ENCODE measurements at places on chromosomes 13 and 19.

DNA sequence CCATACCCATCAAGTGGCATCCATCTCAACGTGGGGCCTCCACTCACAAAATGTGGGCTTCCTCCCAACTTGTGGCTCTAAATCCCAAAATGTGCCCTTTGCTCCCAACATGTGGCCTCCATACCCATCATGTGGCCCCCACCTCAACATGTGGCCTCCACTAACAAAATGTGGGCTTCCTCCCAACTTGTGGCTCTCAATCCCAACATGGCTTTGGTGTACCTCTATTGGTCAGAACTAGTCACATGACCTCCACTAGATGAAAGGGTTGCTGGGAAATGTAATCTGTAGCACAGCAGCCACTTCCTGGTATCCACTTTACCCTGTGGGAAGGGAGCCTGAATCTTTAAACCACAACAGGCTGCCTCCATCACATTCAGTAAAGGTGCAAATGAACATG is 10.1 kb upstream of the ACER1 start:
- no peak for DNase-seq

GRCh38 chr19:47806435-47806834 is 2.1 kb upstream of the TPRX1 start:
- no peak for DNase-seq

GRCh38 chr13:21576426-21576825 is 27.5 kb downstream of the MICU2 start:
- no peak for DNase-seq

GRCh38 chr19:33815380-33816340 is 19.0 kb downstream of the KCTD15 start:
- DNase-seq, result no peak

GRCh38 chr13:37106642-37107041 is 1.2 kb upstream of the CSNK1A1L start:
- DNase-seq, result no peak
